ENCODE measurements at places on chromosomes 7 and 10.

GRCh38 chr10:102418622-102419268 is at the start of gene PSD:
PSD (minus strand) TSS chr10:102418785; CDS start chr10:102417038, 1,747 bp downstream.
- DNase-seq: no peak

DNA sequence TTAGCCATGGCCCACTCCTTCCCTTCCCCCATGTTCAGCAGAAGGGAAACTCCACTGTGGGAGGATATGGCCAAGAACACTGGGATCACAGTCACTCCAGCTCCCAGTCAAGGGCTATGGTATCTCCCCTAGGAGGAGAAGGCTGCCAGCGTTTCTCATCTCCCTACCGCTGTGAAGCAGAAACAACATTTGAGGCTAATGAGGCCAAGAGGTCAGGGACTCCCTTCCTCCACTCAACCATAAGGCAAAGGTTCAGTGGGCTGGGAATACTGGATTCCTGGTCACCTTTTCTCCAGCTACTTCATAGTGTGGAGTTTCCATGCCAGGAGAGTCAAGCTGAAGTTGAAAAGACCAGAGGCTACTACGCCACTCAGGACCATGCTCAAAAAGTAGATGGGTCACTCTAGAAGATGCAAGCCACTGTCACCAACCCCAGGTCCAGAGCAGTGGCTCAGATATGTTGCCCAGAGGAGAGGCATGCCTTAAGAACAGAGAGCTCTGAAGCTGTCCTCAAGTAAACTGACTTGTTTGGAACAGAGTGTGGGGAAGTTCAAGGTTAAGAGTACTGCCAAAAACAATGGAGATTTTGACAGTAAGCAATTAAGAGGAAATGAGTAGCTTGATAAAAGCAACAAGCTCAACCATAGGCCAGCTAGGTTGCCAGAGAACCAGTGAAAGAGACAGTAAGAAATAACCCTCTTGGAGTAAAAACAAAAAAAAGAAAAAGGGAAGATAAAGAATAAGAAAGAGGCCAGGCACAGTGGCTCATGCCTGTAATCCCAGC is 3.8 kb upstream of the TMEM140 start:
- peak; percentile 54 for DNase-seq

- DNase-seq: no peak
These were observed 79.6 kb upstream of the FOXP2 start for GRCh38 chr7:114334989-114335388.

- no peak for DNase-seq
These were observed 601 bp downstream of the ADAM8 start for GRCh38 chr10:133276100-133276434.

DNA sequence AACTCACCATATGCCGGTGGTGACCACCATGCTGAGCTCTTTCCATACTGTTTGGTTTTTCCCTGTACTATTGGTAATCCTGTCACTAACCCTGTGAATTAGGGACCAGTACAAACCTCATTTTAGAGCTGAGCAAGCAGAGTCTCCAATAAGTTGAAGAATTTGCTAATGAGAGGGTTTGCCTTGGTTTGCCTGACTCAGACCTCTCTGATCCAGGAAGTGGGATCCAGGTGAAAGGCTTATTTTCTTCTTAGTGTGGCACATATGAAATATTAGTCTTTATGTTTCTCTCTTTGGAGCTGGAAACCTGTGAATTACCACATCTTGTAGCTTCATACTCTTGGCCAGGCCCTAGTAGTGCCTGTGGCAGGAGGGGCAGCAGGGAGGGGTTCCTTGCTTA is 114.1 kb upstream of the IGFBP3 start:
- DNase-seq: peak; percentile 31

- no peak for DNase-seq
These were observed 23.7 kb upstream of the LRRN3 start for GRCh38 chr7:111067251-111067650.

GRCh38 chr10:31620226-31621151 is 301.5 kb downstream of the ZEB1 start:
- DNase-seq: no peak

GRCh38 chr7:444606-445005 is 75.0 kb downstream of the PDGFA start:
- DNase-seq: no peak

DNA sequence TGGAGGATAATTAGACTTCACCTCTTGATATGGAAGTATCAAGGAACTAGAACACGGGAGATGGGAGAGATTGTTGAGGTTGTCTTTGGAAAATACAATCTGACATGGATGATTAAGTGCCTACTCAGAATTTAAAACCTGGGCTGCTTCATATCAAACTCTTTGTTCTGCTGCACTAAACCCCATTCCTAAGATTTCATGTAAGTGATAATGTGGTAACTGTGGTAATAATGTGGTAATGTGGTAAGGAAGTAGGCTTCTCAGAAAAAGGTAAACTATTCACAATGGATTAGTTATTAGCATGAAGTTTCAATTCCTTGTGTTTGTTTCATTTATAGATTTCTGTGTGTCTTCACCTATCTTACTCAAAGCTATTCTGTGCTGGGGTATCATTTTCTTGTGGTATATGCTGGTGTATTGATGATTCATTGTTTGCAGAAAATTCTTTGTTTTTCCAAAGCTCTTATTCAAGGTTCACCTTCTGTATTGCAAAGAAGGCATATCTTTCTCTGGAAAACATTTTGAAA is 129.9 kb upstream of the TAC1 start:
- DNase-seq: peak; percentile 81

DNA sequence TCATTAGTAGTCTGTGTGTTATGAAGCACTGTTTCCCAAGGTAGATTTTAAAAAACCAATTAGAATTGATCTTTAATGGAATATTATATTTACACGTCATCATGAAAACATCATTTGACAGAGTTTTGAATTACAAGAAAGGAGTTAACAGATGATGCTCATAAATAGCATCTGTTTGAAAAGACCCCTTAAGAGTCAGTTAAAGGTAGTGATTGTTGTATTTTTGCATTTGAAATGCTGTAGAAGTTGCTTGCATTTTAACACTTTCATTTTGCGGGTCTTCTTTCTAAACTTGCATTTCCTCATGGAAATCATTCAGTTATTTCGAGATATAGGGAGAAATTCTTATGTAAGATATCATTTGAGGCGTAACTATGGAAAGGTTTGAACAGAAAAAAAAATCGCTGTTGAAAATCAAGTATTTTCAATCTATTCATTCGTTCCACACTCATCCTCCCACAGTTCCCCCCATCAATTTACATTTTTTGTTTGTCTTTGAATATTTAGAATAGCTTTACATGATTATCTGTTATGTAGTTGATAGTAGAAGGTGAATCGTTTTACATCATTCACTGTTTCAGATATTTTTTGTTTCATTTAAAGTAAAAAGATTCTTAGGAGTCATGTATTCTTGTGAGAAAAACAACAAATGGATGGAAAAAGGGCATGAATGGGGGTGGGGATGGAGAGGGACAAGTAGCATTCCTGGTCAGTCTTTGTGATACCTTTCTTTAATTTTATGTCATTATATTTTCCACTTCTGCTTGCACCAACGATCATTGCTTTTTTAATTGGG is 3.0 kb upstream of the SKIDA1 start:
- DNase-seq: no peak

GRCh38 chr10:73590881-73591799 is at the start of gene USP54:
USP54 (minus strand) TSS chr10:73591342; CDS start chr10:73575658, 15,684 bp downstream.
- DNase-seq: peak; percentile 93

DNA sequence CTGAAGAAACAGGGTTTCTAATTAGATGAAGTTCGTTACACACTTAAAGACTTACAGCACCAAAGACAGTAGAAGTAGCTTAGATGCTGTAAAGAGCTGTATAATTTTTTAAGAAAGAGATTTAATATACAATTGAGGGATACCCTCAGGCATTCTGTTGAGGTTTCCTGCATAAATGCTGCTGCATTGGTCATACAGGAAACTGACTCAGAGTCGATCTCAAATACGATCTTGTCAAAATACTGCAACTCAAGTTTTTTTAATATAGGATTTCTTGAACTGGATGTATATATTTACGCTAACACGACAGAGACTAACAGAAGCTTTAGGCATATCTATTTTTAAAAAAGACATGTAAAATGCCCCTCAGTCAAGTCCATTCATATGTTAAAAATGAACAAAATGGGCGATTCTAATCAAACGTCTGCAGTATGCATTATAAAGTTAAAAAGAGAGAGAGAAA is 2.4 kb upstream of the ARID5B start:
- peak; percentile 62 for DNase-seq

Data from renal cortical epithelial cell (primary cell).